ENCODE measurements at places on chromosomes 12 and 14. TPM values are rescaled to one million over a fixed set of nuclear protein-coding genes. Genes with fewer than 3 reads are reported as not detected.

MLXIP gene
- 14.2 TPM for total RNA-seq

ANO2 gene
- total RNA-seq: 2.8 TPM

CFAP73 gene
- total RNA-seq: not detected

DENR gene
- 14.7 TPM for total RNA-seq

MTRFR gene
- 13.9 TPM for total RNA-seq

MYF6 gene
- not detected for total RNA-seq

KIF21A gene
- 50.4 TPM for total RNA-seq

PRB2 gene
- not detected for total RNA-seq

ACAD10 gene
- total RNA-seq: 13.0 TPM

SDR9C7 gene
- 0.28 TPM for total RNA-seq

DNA sequence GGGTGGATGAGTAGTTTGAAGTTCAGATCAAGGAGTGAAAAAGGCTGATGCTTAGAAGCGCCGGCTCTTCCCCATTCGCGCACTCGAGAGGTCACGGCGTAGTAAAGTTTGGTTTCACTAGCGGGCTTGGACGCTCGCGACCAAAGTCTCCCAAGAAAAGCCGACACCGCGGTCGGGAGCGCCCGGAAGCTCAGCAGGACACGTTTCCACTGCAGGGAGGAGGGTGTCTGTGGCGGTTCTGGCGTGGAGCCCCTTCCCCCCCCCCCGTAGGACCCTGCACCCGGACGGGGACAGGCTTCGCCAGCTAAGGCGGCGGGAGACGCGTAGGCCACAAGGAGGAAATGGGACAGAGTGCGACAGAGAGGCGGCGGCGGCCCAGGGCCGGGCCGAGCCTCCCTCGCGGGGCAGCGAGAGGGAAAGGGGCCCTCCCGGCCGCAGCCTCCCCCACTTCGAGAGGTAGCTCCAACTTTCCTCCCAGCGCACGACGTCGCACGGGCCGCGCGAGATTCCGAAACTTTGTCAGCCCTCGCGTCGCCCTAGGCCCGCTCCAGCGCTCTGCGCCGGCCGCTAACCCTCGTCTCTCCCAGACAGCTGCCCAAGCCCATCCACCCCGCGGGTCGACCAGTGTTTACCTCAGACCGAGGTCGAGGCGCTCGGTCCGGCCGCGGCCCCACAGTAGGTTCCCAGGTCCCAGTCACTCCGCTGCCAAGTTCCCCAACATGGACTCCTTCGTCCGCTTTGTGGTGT lies 480 bp downstream of the SCAF11 start:
- peak; percentile 75 for DNase-seq

DNA sequence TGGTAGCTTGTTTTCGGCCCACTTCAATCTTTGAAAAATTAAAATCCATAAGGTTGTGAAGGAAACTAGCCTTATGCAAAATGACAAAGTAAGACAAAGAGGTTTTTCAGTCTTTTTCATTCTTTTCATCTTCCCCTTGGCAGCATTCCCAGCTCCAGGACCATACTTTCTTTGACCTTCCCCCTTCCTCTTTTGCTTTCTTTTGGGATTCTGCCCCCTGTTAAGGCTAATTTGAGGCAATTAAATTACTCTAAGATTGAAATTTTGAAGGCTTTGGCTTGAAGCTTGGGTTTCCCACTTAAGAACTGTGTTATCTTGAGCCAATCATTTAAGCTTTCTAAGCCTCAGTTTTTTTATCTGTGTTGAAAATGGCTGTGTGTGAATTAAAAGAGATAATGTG lies 124.9 kb downstream of the DACT1 start:
- DNase-seq: no peak

DNA sequence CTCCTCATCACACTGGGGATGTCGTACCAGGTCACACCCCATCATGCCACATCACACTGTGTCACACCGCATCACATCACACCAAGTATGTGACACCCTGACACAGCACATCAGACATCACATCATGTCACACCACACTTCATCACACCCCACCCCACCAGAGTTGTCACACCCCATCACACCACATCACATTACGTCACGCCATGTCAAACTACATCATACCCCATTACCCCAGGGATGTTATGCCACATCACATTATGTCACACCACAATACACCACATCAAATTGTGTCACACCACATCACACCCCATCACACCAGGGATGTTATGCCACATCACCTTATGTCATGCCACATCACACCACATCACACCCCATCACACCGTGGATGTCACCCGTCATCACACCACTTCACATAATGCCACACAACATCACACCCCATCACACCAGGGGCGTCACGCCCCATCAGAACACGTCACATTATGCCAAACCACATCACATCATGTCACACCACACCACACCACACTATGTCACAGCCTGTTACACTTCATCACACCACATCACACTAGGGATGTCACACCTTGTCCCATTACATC lies 133.6 kb downstream of the TMEM121 start:
- DNase-seq: no peak

- no peak for DNase-seq
Observed at GRCh38 chr14:55388160-55388559, 23.5 kb downstream of the ATG14 start.

DNA sequence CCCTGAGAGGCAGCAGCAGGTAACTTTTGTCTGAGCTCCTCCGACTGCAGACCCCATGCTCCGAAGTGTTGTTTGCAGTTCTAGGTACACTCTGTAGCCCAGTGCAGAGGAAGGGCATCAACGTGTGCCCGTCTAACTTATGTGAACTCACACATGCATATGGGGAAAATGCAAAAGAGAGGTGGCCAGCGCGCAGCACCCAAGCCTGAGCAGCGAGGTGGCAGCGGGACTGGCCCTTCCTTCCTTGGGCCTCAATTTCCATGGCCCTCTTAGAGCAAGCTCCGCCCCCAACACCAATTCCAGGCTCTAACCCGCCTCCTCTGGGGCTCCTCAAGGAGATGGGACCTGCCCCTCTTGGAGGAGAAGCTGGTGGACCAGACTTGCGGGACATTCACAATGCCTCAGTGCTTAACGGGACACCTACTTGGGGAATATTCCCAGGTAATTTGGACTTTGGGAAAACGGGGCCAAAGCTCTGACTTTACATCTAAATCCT lies 27.7 kb downstream of the GPR68 start:
- DNase-seq: no peak

- peak; percentile 28 for DNase-seq
Observed at GRCh38 chr12:31236998-31237637, 88.8 kb downstream of the SINHCAF start.

DNA sequence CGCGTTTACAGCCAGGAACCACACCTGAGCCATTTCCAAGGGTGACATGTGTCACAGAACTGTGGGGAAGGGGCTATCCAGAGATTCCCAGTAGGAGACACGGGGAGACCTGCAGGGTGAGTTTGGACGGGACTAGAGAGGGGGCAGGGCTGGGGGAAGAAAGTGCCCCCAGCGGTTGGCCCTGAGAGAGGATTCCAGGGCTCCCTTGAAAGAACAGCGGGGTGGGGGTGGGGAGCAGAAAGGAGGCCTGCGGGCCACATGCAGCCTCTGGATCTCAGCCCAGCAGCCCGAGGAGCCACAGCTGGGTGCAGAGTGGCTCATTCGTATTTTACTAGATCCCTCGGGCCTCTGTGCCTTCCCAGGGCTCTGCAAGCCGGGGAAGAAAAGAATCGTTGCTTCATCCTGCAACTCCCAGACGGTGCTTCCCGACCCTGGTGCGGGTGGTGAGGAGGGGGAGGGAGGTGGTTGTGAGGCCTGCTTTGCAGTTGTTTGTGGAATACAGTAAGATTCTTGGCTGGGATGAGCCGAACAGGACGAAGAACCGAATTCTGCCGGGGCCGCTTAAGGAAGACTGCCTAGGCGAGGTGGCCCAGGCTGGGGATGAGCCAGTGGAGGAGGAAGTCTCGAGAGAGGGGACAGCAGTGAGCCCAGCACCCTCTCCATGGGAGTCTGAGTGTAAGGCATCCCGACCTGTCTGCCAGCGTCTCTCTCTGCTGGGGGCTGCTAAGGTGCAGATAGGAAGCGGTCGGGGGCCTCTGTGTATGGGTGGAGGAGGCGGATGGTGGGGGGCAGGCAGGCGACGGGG lies 36.1 kb upstream of the ANKRD9 start:
- DNase-seq: no peak

- DNase-seq: no peak
Observed at GRCh38 chr14:53670701-53671100, 285.9 kb downstream of the BMP4 start.

- no peak for DNase-seq
Observed at GRCh38 chr12:25051656-25052195, 102.8 kb upstream of the BCAT1 start.

GRCh38 chr12:121468499-121468801 lies 68.5 kb downstream of the RNF34 start:
- no peak for DNase-seq

DNA sequence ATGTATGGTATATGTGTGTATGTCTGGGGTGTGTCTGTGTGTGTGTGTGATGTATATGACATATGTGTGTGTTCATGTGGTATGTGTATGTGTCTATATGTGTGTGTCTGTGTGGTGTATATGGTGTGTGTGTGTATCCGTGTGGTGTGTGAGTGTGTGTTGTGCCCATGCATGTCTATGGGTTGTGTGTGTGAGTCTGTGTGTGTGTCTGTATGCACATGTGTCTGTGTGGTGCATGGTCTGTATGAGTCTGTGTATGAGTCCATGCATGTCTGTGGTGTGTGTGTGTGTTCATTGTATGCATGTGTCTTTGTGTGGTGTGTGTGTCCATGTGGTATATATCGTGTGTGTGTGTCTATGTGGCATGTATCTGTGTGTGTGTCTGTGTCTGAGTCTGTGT lies 168.1 kb upstream of the GSC start:
- DNase-seq: no peak

GRCh38 chr14:75960231-75960630 lies 21.6 kb downstream of the TGFB3 start:
- DNase-seq: no peak

DNA sequence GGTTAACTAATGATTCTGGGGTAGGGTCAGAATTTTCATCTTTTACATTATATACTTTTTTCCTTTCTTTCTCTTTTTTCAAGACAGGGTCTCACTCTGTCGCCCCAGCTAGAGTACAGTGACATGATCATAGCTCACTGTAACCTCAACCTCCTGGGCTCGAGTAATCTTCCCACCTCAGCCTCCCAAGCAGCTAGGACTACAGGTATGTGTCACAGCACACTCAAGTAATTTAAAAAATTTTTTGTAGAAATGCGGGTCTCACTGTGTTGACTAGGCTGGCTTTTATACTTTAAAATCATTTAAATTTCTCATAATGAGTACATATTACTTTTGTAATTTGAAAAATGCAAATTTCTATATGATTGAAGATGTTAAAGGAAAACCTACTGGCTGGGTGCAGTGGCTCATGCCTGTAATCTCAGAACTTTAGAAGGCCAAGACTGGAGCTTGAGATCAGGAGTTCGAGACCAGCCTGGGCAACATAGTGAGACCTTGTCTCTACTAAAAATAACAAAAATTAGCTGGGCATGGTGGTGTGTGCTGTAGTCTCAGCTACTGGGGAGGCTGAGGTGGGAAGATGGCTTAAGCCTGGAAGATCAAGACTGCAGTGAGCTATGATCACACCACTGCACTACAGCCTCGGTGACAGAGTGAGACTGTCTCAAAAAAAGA lies 25.7 kb downstream of the R3HDM2 start:
- no peak for DNase-seq

GRCh38 chr14:69571449-69572029 lies 3.1 kb downstream of the CCDC177 start:
- no peak for DNase-seq

GRCh38 chr14:103206023-103206481 lies 82.8 kb downstream of the TNFAIP2 start:
- DNase-seq: no peak

GRCh38 chr12:21526721-21527345 lies 737 bp downstream of the SPX start:
- no peak for DNase-seq

DNA sequence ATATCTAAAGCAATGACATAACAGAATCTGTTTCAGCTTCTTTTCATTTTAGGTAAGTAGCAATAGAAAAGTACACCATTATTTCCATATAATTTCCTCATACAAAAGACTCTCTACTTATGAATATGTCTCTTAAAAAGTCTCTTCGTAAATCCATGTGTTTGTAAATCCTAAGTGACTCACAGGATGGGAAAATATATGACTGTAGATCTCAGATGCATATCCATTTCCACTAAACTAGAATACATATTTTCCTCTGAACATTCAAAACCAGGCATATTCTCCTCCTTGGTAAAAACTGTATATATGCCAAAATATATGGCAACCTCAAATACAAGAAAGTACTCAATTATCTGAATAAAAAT lies 93.6 kb downstream of the TXNDC16 start:
- DNase-seq: no peak

DNA sequence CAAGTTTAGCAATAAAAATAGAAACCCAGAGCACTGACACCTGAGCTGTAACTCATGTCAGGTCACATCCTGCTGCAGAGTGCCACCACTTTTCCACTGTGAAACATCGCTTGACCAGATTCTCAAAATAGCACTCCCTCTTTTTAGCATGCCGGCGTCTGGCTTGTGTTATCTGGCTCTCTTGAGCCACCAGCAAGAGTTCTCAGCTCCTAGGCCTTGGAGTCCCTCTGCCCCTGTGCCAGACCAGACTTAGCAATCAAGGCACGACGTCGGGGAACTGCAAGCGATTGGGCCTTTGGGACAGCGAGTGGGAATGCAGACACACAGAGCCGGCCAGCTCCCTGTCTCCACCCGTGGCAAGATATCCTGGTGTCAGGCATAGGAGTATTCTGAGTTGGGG lies 52.5 kb downstream of the SPIC start:
- DNase-seq: no peak

- no peak for DNase-seq
Observed at GRCh38 chr12:54719691-54720090, 71.5 kb upstream of the DCD start.

DNA sequence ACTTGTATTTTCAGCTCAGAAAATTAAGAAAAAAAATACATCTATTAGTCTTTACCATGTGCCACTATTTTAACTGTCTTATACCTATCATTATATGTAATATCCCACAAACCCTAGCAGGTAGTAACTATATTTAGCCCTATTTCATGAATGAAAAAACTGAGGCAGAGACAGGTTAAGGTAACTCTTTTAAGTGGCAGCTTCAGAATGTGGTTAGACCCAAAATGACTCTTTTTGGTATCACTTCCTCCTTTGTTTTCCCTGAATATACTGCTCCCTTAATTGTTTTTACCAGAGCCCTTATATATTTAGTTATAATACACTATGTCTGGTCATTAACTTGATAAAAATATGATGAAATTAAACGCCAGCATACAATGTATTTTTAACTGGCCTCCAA lies 235.6 kb upstream of the RPL10L start:
- DNase-seq: no peak

- DNase-seq: peak; percentile 72
Observed at GRCh38 chr12:25957793-25958427, 572 bp upstream of the RASSF8 start.

GRCh38 chr14:47442211-47442610 lies 233.2 kb downstream of the MDGA2 start:
- DNase-seq: no peak

Data from right atrium auricular region (tissue), 2 donors.